ENCODE measurements at places on chromosomes 6 and 20.

GRCh38 chr20:40502576-40502975 lies 186.5 kb downstream of the MAFB start:
- no peak for DNase-seq

- no peak for DNase-seq
These were observed 112.6 kb upstream of the RALGAPA2 start for GRCh38 chr20:20824924-20825584.

DNA sequence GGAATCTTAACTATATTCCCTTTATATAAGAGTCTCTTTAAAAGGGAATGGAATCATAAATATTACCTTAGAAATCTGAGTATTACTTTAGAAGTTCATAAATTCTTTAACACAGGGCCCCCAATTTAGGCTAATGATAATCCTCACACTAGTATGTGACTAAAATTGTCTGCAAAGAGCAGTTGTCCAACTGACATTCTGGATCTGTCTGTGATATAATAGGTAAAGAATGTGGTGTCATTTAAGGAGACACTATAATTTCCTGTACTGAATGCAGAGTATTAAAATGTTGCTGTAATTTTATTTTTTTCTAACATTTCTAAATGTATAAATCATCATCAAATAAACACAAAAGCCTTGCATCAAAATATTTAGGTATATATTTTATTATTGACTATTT lies 128.5 kb upstream of the DST start:
- DNase-seq = no peak

DNA sequence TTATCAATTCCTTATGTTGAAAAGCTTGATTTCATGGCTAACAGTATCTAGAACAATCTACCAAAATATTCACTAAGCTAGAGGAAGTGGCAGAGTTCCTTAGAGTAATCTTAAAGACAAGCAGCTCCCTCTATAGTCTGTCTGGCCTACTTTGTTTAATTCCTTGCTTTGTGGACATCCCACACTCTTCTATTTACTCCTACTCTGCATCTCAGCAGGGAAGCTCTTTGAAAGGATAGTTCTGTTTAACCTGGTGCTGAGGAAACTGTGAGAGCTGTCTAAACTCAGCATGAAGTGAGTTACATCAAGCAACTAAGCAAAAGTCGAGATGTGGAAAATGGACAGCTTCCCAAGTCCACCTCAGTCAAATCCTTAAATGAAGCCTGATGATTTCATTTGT lies 4.3 kb downstream of the REV3L start:
- peak; percentile 58 for DNase-seq

DNA sequence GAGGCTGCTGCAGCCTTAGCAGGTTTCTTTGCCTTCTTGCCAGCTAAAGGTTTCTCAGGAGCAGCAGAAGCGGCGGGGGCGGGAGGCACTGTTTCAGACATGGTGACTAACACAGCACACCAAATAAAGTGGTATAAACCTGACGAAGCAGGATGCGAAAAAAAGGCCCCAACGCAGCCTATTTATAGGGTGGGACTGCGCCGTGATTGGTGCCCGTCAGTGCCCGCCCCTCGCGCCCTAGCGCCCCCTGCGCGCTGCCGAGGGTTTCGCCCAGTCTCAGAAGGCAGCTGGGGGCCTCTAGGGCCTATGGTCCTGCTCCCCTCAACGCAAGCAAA lies 55.0 kb downstream of the TRIM38 start:
- DNase-seq = no peak

GRCh38 chr6:87257565-87257964 lies 64.8 kb upstream of the SMIM8 start:
- DNase-seq = no peak

DNA sequence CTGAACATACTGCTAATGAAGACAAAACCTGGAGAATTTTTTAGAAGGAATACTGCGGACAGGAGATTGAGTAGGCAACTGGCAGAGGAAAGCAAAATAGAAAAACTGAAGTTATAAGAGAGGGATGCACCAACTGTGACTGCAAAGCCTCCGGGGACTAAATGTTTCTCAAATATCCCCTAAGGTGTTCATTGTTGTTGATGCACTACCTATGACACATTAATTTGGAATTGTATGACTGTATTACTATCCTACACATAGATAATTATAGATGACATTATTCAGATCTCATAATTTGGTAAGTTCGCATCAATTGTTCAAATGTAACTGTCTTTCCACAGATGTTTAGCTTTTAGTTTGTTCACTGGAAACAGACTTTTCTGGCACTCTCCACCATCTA lies 341.1 kb downstream of the MMUT start:
- DNase-seq = no peak

DNA sequence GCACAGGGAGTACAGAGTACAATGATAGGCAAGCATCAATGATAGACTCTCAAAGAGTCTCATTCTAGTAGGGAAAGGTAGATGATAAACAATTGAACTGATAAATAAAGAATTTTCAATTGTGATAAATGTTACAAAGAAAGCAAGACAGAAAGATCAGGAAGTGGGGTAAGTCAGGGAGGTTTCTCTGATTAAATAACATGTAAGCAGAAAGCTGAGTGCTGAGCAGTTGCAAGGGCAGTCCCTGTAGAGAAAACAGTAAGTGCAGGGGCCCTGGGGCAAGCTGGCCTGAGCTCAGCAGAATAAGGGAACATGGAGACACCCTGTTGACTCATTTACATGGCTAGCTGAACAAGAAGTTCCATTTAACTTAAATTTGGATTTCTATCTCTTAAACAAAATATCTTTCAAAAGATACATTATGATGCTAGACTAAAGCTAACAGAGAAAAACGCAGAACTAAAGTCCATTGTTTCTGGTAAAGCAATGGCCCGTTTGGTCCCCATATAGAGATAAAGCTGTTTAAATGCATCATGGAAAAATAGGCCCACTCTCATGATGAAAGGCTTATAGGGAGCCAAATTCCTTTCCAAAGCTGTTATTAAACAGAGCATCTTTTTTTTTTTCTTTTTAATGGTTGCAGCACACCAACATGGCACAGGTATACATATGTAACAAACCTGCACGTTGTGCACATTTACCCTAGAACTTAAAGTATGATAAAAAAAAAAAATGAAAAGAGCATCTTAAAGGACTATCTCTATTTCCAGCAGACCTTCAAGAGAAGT lies 5.3 kb upstream of the TNFAIP3 start:
- DNase-seq = no peak

DNA sequence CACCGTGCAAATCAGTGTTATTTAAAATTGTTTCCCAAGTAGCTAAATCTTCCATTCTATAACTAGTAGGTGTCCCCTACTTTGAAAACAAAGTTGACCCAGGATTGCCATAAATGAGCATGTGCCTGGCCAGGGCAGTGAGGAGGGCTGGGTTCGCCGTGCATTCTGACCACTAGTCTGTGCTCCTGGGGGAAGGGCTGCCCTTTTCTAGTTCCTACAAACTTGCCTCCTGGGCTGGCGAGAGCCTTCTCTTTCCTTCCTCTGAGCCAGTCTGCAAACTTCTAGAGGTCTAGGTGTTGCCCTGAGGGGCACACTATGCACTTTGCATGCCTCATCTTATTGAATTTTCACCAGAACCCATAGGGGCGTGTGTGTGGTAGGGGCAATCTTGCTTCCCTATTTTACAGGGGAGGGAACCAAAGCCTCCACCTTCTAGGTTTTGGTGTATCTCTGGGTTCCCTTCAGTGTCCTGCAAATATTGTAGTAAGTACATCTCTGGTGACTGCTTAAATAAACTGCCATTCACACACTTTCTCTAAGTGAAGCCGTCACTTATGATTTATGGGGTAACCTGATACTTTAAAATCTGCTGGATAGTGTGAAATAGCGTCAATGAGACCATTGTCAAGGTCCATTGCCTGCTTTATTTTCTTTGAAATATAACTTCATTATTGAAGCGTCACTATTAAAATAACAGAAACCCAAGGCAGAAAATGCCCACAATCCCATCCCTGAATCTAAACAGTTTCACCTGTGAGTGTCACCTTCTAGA lies 42.2 kb downstream of the CDH26 start:
- DNase-seq = no peak

DNA sequence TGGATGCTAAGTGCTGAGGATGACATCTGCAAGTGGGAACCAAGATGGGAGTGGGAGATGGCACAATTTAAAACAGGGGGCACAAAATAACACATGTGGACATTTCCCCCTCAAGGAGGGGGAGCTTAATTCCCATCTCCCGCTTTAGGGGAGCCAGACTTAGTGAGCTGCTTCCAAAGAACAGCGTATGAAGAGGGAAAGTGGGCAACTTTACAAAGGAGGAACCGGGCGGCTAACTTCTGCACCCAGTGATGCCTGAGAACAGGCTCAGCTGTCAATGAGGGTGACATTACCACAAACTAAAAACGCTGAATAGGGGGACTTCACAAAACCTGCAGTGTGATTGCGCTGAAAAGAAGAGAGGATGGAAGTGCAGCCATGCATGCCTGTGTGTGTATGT lies 95.5 kb upstream of the NXT1 start:
- DNase-seq = no peak

GRCh38 chr20:42366626-42367025 lies 748.4 kb upstream of the CHD6 start:
- peak; percentile 10 for DNase-seq

DNA sequence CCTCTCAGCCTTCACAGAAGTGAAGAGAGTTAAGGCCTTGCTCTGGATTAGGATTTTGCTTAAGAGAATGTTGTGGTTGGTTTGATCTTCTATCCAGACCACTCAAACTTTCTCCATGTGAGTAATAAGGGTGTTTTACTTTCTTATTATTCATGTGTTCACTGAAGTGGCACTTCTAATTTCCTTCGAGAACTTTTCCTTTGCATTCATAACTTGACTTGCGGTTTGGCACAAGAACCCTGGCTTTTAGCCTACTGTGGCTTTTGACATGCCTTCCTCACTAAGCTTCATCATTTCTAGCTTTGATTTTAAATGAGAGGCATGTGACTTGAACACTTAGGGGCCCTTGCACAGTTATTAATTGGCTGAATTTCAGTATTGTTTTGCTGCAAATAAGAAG lies 166.1 kb upstream of the OPRM1 start:
- DNase-seq = peak; percentile 38

GRCh38 chr6:150547502-150548222 lies 52.0 kb upstream of the PLEKHG1 start:
- no peak for DNase-seq

DNA sequence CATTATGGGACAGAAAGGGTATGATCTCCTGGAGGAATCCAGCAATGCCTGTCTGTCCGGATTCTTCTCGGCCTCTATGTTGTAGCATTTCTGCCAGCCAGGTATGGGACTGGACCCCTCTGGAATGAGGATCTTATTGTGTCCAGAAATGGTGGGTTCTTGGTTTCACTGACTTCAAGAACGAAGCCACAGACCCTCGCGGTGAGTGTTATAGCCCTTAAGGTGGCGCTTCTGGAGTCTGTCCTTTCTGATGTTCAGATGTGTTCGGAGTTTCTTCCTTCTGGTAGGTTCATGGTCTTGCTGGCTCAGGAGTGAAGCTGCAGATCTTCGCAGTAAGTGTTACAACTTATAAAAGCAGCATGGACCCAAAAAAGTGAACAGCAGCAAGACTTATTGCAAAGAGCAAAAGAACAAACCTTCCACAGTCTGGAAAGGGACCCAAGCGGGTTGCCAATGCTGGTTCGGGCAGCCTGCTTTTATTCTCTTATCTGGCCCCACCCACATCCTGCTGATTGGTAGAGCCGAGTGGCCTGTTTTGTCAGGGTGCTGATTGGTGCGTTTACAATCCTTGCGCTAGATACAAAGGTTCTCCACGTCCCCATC lies 62.3 kb upstream of the IER3 start:
- DNase-seq = no peak

DNA sequence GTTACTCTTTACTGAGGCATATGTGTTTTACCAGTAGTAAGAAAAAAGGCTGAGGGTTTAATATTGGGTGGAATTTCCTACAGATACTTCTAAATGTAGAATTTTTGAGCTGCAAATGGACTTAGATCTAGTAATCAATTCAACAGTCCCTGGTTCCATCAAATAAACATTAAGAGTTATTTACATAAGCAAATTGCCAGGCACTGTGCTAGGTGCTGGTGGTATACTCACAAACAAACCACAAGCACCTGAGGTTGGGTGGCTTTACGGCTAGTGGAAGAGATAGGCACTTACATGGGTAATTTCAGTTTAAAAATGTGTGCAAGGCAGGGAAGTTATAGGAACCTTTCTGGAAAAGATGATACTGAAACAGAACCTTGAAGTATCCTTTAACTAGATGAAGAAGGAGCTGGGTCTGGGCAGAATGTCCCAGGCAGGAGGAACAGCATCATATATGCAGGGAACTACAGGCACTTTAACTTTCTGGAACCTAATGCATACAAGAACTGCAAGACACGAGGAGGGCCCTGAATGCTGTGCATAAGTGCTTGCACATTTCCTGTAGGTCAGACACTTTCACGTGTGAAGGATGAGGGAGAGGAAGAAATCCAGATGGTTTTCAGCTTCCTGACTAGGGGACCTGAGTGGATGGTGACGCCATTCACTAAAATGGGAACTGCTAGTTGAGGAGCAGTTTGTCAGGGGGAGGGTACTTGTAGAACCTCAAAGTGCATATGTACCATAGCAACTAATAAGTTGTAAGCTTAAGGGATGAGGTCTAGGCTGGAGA lies 4.5 kb downstream of the CCN6 start:
- no peak for DNase-seq

DNA sequence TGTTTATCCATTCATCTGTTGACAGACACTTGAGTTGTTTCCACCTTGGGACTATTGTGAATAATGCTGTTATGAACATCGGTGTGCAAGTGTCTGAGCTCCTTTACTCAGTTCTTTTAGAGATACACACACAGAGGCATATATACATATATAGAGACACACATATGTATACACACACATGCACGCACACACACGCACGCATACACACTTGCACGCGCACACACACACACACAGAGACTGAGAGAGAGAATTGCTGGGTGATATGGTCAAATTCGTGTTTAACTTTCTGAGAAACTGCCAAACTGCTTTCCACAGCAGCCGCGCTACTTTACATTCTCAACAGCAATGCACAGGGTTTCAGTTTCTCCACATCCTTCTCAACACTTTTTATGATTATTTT lies 273.3 kb downstream of the FARS2 start:
- no peak for DNase-seq
